ENCODE measurements at places on chromosomes 5 and 9.

- DNase-seq, result no peak
These were observed 10.9 kb downstream of the PTCH1 start for GRCh38 chr9:95505717-95506427.

DNA sequence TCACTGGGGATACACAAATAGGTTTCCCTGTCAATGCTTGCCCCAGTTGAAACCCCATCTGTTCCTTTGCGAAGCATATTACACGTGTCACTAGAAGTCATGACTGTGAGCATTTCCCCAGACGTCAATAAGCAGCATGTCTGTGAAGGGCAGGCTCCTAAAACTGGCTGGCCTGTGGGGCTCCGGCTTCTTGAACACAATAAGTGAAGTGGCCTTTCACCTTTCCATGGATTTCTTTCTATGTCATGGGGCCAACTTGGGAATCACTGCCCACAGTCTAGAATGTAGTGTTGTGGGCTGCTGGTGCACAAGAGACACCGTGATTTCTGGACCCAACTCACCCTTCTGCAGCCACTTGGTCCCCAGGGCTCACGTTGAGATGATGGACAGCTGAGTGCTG, 60.4 kb upstream of the CTSL start:
- no peak for DNase-seq

DNA sequence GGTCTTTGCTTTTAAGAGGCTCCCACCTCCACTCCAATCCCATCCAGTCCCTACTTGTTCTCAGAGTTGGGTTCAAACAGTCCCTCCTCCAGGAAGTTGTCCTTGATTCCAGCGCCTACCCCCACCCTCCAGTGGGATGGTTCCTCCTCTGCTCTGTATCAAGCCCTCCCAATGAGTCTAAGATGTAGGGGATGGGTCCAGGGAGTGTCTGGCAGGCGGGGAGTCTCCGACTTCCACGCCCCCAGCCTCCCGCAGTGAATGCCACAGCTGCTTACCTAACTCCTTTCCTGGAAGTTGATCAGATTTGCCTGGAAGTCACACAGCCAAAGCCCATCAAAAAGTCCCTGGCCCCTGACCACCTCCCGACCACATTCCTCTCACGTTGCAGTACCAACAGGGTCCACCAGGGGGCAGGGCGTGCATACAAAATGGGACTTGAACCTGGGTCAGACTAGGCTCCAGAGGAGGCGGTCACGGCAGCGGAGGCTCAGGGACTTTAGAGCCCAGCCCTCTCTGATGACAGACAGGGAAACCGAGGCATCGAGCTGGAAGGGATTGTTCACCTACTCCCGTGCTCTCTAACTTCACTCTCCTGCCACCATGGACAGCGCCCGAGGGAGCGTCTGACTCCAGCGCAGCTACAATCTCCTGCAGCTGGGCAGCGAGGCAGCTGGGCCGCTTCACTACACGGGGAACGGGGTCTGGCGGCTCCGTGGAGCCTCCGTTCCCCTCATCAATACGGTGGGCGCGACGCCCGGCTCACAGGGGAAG, 25.0 kb upstream of the TDRD7 start:
- peak; percentile 45 for DNase-seq

DNA sequence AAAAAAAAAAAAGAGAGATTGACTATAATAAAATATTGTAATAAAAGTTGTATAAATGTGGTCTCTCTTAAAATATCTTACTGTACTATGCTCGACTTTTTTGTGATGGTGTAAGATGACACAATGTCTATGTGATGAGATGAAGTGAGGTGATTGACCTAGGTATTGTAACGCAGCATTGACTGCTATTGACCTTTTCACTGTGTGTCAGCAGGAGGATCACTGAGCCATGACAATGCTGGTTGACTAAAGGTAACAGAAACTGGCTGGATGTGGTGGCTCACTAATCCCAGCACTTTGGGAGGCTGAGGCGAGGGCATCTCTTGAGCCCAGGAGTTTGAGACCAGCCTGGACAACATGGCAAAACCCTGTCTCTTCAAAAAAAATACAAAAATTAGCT, 78.6 kb upstream of the MYO10 start:
- DNase-seq, result no peak

DNA sequence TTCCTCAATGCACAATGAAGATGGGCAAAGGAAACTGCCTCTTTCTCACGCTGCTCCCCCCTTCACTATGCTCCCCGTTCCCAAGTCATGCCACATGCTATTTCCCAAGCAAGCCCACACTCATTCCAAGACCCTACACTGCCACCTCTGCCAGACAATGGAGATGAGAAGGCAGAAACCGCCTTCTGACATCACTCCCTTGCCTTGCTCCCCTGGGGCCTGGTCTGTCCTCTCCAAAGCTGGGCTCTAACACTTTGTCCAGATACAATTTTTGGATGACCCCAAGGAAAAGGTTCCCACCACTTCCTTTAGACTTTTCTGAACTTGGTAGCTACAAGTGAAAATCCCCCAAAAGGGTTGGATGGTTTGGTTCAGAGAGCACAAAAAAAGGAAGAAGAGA, 7.2 kb upstream of the ADRA1B start:
- DNase-seq, result no peak

GRCh38 chr5:116953251-116953930, 378.8 kb upstream of the SEMA6A start:
- DNase-seq, result no peak

DNA sequence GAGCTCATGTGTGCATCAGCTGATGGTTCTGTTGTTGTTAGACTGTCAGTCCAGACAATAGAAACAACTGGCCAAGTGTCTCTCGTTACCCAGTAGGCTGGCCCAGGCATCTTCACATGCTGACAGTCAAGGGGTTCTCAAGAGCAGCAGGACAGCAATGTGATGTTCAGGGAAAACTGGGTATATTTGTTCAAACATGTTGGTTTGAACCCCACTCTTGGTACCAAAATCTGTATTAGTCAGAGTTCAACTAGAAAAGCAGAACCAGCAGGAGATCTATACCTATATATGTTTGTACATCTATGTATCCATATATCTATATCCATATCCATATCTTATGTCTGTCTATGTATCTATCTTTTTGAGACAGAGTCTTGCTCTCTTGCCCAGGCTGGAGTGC, 108.1 kb downstream of the LRRC70 start:
- DNase-seq, result no peak

DNA sequence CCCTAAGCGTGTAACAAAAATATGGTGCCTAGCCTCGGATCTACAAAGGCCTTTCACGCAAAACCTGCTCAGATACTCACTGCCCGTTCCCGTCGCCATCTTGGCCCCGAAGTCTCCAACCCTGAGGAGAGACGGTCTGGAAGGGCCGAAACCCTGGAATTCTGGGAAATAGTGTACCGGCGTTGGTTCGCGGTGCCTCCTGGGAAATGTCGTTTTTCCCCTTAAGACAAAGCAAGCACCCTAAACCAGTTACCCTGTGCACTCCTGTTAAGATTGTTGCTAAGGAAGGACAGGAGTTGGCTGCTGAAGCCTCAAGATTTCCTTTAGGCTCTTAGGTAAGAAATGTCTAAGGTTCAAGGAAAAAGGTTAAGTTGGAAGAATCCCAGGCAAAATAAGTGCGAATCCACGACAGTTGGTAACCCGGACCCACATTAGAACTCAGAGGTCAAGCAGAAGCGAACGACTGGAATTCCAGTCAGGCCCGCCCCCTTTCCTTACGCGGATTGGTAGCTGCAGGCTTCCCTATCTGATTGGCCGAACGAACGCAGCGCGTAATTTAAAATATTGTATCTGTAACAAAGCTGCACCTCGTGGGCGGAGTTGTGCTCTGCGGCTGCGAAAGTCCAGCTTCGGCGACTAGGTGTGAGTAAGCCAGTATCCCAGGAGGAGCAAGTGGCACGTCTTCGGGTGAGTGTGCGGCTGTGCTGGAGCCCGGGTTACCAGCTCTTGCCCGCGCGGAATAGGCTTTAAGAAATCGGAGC, at the start of the genes BRD8 and KIF20A:
BRD8 (minus strand) TSS at position 115 of the 761 bp plus-strand sequence; CDS start at position 99, 16 bp downstream.
KIF20A (plus strand) TSS at position 597 of the 761 bp plus-strand sequence. CDS start 569 bp downstream, outside the sequence.
- peak; percentile 99 for DNase-seq

DNA sequence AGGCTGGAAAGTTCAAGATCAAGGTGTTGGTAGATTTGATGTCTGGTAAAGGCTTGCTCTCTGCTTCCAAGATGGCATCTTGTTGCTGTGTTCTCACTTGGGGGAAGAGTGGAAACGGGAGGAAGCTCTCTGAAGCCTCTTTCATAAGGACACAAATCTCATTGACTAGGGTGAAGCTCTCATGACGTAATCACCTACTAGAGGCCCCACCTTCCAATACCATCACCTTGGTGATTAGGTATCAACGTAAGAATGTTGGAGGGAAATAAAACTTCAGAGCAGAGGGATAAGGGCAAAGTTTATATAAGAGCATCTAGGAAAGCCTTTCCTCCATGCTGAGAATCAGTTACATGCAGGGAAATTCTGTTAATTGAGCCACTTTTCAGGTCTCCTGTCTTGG, 15.4 kb upstream of the KLF9 start:
- DNase-seq, result no peak

DNA sequence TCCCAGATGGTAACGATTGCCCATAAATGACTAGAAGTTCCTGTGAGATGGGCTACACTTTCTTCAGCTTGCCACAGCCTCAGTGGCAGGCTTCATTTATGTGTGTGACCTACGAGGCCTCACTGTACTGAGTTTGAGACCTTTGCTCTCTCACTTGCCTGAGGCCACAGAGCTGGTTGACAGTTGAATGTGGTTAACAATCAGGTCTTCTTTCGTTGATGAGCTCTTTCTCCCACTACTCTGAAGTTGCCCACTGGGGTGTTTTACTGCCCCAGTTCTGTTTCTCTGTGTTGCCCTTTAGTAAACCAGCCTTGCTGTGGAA, 70.5 kb downstream of the CYFIP2 start:
- no peak for DNase-seq

Data from A172 (cell line).